Breast epithelium (tissue), 4 donors: ENCODE measurements at places on chromosomes 3 and 15.

- DNase-seq, result no peak
Observed at GRCh38 chr3:173066044-173067004, 74.7 kb downstream of the SPATA16 start.

DNA sequence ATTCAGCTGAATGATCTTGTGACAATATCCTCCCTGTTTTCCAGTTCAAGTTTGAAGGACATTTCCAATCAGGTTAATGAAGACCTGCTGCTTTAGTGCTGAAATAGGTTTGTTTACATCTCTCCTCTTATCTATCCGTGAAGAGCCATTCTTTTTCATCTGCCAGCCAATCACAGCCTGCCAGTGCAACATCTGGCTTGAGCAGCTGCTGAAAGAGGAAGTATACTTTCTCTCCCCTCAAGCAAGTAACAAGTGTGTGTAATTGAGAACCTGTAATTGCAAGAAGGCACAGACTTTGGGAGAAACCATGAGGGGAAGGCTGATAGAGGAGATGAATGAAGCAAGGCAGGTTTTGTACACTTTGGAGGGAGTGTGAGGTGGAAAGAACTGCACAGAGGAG lies 404.3 kb downstream of the AGBL1 start:
- DNase-seq, result no peak

- DNase-seq, result no peak
Observed at GRCh38 chr3:60622349-60622748, 628.9 kb downstream of the FHIT start.

- DNase-seq, result no peak
Observed at GRCh38 chr3:116815831-116816588, 106.4 kb downstream of the TUSC7 start.

GRCh38 chr15:87597346-87598052 lies 659.0 kb downstream of the NTRK3 start:
- DNase-seq, result no peak

DNA sequence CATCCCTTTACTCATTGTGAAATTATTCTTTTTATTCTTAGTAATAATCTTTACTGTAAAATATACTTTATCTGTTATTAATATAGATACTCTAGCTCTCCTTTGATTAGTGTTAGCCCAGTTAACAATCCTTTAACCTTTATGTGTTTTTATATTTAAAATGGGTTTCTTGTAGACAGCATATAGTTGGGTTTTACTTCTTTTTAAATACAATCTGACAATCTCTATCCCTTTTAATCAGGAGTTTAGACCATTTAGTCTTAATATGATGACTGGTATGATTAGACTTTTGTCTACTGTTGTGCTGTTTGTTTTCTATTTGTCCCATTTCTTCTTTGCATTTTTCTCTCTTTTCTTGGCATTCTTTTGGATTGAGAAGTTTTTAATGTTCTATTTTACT lies 30.1 kb downstream of the GLCE start:
- DNase-seq, result no peak

- no peak for DNase-seq
Observed at GRCh38 chr3:116037954-116038911, 407.1 kb downstream of the LSAMP start.

DNA sequence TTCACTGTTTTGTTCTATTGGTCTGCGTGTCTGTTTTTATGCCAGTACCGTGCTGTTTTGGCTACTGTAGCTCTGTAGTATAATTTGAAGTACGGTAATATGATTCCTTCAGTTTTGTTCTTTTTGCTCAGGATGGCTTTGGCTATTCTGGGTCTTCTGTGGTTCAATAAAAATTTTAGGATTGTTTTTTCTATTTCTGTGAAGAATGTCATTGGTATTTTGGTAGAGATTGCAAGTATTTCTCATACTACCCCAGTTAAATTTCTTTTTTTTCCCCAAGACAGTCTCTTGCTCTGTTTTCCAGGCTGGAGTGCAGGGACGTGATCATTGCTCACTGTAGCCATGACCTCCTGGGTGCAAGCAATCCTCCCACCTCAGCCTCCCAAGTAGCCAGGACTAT lies 53.4 kb downstream of the STARD9 start:
- no peak for DNase-seq

DNA sequence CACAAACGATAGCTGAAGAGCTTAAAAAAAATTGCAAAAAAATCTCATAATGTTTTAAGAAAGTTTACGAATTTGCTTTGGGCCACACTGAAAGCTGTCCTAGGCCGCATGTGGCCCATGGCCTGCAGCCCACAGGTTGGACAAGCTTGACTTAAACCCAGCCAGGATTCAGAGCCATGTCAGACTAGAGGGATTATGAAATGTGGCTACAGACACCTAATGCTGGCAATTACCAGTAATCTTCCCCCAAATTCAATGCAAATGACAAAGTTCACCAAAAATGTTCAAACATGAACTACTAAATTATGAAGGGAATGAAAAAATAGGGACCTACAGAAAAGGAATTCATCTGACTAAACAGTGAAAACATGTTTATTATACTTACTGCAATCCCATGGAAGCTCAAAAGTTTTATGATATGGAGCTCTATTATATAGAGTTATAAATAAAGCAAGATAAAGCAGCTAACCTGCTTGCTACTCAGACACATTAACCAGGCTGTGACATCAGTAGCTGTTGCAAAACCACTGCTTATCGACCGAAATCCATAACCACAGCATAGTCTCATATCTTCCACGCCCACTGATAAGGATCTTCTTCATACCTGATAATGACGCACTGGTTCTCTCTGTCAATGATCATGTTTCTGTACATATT lies 49.2 kb downstream of the LDHAL6B start:
- no peak for DNase-seq

DNA sequence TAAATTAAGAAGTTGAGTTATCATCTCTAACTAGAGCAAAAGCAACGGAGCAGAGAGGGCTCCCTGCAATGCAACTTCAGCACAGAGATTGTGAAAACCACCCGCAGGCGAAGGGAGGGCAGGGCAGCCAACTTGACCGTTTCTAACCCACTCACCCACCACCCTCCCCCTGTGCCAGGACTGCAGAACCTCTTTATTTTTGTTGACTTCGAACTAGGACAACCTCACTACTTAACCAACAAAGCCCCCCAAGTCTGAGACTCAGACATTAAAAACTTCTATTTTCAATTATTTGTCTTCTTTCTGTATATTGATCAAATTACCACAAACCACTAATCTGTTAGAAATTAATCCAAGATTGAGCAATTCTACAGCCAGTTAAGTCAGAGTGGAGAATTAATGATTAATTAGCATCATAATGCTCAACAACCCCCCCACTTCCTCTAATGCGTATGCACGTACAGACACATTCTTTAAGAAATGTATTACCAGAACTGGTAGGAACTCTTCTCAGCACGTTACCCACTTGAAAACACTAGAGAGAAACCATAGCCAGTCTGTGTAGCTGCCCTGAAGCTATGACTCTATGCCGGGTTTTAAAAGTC lies 2.0 kb downstream of the MGLL start:
- no peak for DNase-seq

DNA sequence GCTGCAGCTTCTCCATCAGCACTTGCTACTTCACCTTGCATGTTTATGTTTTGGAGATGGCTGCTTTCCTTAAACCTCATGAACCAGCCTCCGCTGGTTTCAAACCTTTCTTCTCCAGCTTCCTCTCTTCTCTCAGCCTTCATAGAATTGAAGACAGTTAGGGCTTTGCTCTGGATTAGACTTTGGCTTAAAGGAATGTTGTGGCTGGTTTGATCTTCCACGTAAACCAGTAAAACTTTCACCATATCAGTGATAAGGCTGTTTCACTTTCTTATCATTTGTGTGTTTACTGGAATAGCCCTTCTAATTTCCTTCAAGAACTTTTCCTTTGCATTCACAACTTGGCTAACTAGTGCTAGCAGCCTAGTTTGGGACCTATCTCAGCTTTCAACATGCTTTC lies 11.7 kb upstream of the GNAT1 start:
- DNase-seq, result no peak

DNA sequence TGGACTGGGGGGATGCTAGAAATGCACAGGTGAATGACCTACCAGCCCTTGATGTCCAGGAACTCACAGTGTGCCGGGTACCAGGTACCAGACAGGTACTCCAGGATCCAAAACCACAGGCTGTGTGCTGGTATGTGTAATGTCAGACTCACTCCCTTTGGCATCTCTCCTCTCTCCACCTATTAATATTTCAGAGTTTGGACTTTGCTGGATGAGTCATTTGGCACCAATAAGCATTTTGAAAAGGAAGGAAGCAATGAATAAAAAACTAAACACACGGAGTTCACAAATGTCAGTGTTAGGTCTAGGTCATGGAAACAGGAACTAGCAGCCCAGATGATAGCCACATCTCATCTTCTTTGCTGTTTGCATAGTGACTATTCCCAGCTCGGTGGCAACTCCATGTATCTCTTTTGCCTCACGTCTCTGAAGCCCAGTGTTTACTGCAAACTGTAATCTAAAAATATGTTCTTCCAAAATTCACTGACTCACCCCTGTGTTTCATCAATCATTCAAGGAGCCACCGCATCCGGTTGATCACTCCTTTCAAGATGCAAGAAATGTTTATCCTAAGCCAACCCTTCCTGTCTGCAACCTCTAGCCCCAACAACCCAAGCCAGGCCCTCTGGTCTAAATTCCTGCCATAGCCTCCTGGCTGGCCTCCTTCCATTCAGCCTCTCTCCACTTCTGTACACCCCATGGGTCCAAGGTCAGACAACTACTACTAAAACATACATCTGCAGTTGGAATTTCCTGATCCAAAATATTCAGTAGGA lies 8.4 kb downstream of the ITGB5 start:
- DNase-seq, result no peak

DNA sequence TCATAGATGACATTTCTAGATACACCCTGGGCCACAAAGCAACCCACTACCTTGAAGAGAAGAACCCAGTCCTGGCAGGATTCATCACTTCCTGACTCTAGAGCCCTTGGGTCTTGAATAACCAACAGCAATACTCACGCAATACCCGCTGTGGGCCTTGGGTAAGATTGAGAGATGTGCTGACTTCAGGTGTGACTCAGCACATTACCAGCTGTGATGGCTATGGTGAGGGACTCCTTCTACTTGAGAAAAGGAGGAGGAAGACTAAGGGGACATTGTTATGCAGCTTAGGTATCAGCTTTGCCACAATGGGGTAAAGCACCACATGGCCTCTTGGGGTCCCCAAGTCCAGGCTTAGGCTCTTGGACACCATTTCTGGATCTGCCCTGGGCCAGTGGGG lies 14.9 kb downstream of the C3orf33 start:
- no peak for DNase-seq

DNA sequence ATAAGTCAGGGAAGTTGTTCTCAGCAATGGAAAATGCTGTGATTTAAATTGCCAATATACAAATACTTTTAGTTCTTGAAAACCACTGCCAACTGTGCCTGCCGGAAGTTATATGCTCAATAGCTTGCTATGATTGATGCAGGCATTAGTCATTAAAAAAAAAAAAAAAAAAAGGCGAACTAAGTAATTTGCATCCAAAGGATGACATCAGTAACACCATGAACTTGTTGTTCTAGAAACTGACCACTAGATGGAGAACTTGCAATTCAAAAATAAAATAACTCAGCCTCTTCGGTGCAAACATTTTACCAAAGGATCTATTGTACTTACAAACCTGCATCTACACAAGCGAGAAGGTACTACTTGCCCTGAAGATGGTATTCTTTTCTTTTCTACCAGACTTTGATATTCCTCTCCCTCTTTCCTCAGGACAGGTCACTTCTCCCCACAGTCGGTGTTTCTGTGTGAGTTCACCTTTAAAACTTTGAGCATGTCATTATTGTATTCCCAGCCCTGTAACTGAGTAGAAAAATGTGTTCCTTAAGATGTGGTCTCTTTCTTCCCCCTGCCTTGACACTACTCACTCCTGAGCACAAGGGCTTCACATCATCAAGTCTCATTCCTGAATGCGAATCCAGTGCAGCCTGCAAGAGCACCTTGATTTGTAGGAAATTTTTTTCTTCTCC lies 115.0 kb upstream of the VEPH1 start:
- DNase-seq, result no peak
